Ascending aorta (tissue), 2 donors: ENCODE measurements at places on chromosomes 3 and 15. TPM values are rescaled to one million over a fixed set of nuclear protein-coding genes. Genes with fewer than 3 reads are reported as not detected.

DNA sequence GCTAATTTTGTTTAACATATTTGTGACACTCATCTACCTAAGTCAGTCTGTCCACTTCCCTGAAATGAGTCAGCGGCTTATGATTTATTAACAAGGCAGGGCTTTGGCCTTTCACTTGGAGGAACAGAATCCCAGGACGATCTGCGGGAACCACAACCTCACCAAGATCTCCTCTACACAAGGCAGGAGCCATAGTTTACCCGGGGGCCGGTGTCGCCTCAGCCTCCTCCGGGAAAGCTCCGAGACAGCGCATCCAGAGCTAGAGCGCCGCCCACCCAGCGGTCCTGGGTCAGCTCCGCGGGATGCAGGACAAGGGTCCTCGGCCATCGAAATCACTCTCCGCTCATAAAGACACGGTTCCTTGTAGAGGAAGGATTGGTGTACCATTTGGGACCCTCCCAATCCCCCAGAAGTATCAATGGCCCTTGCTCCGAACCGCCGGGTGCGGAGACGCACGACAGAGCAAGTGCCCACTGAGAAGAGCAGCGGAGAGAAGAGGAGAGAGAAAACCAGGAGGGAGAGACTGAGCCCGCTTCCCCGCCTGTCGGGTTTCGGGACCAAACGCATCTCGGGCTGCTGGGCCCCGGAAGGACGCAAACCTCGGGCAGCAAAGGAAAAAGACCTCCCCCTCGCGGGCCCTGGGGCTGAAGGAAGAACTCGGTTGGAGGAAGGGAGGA lies 13.1 kb upstream of the ALCAM start:
- no peak for DNase-seq

TMEM45A gene
- 30.9 TPM for total RNA-seq

GRCh38 chr3:25339225-25339624 lies 88.8 kb upstream of the RARB start:
- DNase-seq, result no peak

GRCh38 chr3:157225001-157225400 lies 65.1 kb upstream of the CCNL1 start:
- DNase-seq, result no peak
